ENCODE measurements at places on chromosomes 7 and 10. TPM values are rescaled to one million over a fixed set of nuclear protein-coding genes. Genes with fewer than 3 reads are reported as not detected.

The ANKRD30A gene
- total RNA-seq, result not detected

The COL13A1 gene
- total RNA-seq, result not detected

The KAZALD1 gene
- not detected for total RNA-seq

The FLNC gene
- total RNA-seq, result not detected

The ACBD7 gene
- total RNA-seq, result 1.8 TPM

The PLAU gene
- total RNA-seq, result 0.61 TPM

The ECHDC3 gene
- 1.6 TPM for total RNA-seq

The OR2A7 gene
- total RNA-seq, result 2.2 TPM

The HMX2 gene
- not detected for total RNA-seq

The MYOF gene
- total RNA-seq, result 0.91 TPM

The VAX1 gene
- not detected for total RNA-seq

The SLC13A1 gene
- total RNA-seq, result not detected

The TWIST1 gene
- not detected for total RNA-seq

GRCh38 chr10:25082276-25083204, 66.1 kb downstream of the THNSL1 start:
- H3K36me3 ChIP-seq, result no peaks in the 10 kb centered on the region
- DNase-seq, result no peak
- peaks cover 2% of the 10 kb centered on the region for H3K4me1 ChIP-seq
- H3K4me3 ChIP-seq, result no peak overlapping the region

DNA sequence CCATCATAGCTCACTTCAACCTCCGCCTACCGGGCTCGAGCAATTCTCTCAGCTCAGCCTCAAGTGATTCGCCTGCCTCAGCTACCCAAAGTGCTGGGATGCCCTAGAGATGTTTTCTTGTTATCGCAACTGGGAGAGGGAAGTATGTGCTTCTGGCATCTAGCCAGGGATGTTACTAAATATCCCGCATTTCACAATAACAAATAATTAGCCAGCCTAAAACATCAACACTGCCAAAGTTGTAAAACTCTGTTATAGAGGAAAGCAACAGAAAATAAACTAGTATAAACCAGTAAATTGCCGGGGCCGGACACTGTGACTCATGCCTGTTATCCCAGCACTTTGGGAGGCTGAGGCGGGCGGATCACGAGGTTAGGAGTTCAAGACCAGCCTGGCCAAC, 7.2 kb downstream of the INA start:
- no peaks in the 10 kb centered on the region for H3K4me1 ChIP-seq
- no peak overlapping the region for H3K27ac ChIP-seq
- H3K27me3 ChIP-seq, result peaks cover 66% of the 10 kb centered on the region
- H3K4me3 ChIP-seq, result no peak overlapping the region
- DNase-seq, result no peak
- H3K36me3 ChIP-seq, result no peaks in the 10 kb centered on the region

- no peak overlapping the region for H3K27ac ChIP-seq
- no peaks in the 10 kb centered on the region for H3K4me1 ChIP-seq
- DNase-seq, result no peak
- H3K36me3 ChIP-seq, result no peaks in the 10 kb centered on the region
- no peak overlapping the region for H3K4me3 ChIP-seq
These were observed 57.0 kb upstream of the GPR158 start for GRCh38 chr10:25117757-25118156.

GRCh38 chr10:42755028-42755451, 27.6 kb upstream of the BMS1 start:
- H3K36me3 ChIP-seq, result no peaks in the 10 kb centered on the region
- H3K4me3 ChIP-seq, result no peak overlapping the region
- peaks cover 52% of the 10 kb centered on the region for H3K27me3 ChIP-seq
- H3K27ac ChIP-seq, result no peak overlapping the region

DNA sequence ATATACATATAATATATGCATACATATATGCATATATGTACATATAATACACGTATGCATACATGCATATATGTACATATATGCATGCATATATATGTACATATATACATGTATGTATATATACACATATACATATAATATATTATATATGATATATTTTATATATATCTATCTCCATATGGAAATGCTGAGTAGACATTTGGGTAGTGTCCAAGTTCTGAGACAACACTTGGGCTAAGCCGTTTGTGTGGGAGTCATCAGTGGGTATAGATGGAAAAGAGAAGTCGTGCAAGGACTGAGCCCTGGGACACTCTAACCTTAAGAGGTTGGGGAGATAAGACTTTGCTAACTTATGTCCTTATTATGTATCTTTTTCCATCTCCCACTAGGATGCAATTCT, 165.2 kb upstream of the PODXL start:
- no peak overlapping the region for H3K27ac ChIP-seq
- peaks cover 10% of the 10 kb centered on the region for H3K27me3 ChIP-seq
- no peak overlapping the region for H3K4me3 ChIP-seq
- H3K36me3 ChIP-seq, result no peaks in the 10 kb centered on the region

GRCh38 chr7:79298145-79298760, 155.2 kb downstream of the MAGI2 start:
- H3K4me3 ChIP-seq, result no peak overlapping the region
- no peaks in the 10 kb centered on the region for H3K4me1 ChIP-seq
- no peak for DNase-seq

- DNase-seq, result no peak
- H3K4me1 ChIP-seq, result peaks cover 2% of the 10 kb centered on the region
- H3K27ac ChIP-seq, result peak overlapping the region; percentile 26
- peaks cover 50% of the 10 kb centered on the region for H3K36me3 ChIP-seq
These were observed 92.5 kb downstream of the EZH2 start for GRCh38 chr7:148791546-148791945.

- no peaks in the 10 kb centered on the region for H3K27me3 ChIP-seq
- no peaks in the 10 kb centered on the region for H3K36me3 ChIP-seq
- H3K27ac ChIP-seq, result no peak overlapping the region
- no peak overlapping the region for H3K4me3 ChIP-seq
- peaks cover 5% of the 10 kb centered on the region for H3K4me1 ChIP-seq
These were observed 47.6 kb downstream of the PDGFA start for GRCh38 chr7:471866-472639.

- peaks cover 6% of the 10 kb centered on the region for H3K27me3 ChIP-seq
- H3K36me3 ChIP-seq, result no peaks in the 10 kb centered on the region
- H3K27ac ChIP-seq, result no peak overlapping the region
- H3K4me3 ChIP-seq, result no peak overlapping the region
- no peak for DNase-seq
These were observed 201.2 kb upstream of the CELF2 start for GRCh38 chr10:10816447-10816846.

DNA sequence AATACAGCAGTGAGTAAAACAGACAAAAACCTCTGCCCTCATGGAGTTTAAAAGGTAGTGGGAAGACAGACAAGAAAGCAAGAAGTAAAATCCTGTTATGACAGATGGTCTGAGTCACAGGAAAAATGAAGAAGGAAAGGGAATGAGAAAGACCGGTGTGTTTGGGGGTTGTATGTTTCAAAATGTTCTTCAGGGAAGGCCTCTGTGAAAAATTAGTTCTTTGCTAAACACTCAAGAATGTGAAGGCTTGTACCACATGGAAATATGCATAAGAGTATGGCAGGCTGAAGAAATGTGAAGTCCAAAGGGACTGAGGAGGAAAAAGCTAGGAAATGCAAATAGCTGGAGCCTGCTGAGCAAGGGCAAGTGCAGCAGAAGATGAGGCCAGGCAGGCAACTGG, 315.9 kb upstream of the SEMA3A start:
- no peak overlapping the region for H3K4me3 ChIP-seq
- no peaks in the 10 kb centered on the region for H3K27me3 ChIP-seq
- H3K27ac ChIP-seq, result no peak overlapping the region
- H3K4me1 ChIP-seq, result no peaks in the 10 kb centered on the region

- DNase-seq, result peak; percentile 48
- peak overlapping the region; percentile 70 for H3K27ac ChIP-seq
- H3K4me3 ChIP-seq, result peak overlapping the region; percentile 40
These were observed 133.0 kb upstream of the ZNF32 start for GRCh38 chr10:43781480-43782361.

DNA sequence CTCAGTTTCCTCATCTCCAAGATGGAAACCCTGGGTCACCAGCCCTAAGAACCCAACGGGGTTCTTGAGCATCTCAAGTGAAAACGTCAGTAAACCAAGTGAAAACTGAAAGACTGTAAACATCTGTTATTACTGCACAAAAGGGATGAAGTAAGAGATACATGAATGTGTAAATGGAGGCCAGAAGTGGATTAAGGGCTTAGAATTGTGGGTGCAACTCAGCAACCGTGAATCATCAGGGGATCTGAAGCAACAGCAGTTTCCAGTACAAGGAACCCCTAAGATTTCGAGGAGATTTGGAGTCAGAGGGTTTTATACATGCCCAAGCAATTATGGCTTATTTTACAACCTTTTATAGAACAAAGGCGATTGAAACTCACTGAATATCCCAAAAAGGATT, 95.7 kb upstream of the SVIL start:
- H3K4me1 ChIP-seq, result peaks cover 9% of the 10 kb centered on the region

GRCh38 chr7:25180592-25180923, 47.7 kb downstream of the NPVF start:
- peaks cover 7% of the 10 kb centered on the region for H3K27me3 ChIP-seq
- H3K4me3 ChIP-seq, result peak overlapping the region; percentile 84
- no peak for DNase-seq
- H3K36me3 ChIP-seq, result peaks cover 6% of the 10 kb centered on the region

DNA sequence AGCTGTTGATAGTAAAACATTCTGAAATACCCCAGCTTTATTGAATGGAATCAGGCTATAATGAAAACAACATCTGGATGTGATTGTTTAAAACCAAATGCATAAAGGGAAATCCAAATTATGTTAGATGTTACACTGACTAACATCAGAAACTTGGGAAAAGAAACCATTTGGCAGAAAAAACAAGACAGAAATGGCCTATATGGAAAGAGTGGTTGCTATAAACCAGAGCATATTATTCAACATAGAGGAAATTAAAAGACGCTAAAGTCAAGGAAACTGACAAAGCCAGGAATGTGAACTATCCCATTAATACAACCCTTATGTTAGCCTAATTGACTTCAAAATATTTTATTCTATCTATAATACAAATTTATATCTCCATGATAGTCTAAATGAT, 53.0 kb upstream of the CABCOCO1 start:
- H3K27me3 ChIP-seq, result peaks cover 11% of the 10 kb centered on the region
- no peaks in the 10 kb centered on the region for H3K4me1 ChIP-seq
- no peak overlapping the region for H3K4me3 ChIP-seq
- H3K27ac ChIP-seq, result no peak overlapping the region
- DNase-seq, result no peak

- H3K4me1 ChIP-seq, result no peaks in the 10 kb centered on the region
- H3K27ac ChIP-seq, result no peak overlapping the region
- no peaks in the 10 kb centered on the region for H3K36me3 ChIP-seq
- H3K27me3 ChIP-seq, result no peaks in the 10 kb centered on the region
These were observed 74.9 kb upstream of the BTBD16 start for GRCh38 chr10:122196218-122196617.

GRCh38 chr7:92691578-92691977, 101.4 kb upstream of the FAM133B start:
- peak overlapping the region; percentile 6 for H3K4me3 ChIP-seq
- H3K27me3 ChIP-seq, result no peaks in the 10 kb centered on the region
- DNase-seq, result no peak

DNA sequence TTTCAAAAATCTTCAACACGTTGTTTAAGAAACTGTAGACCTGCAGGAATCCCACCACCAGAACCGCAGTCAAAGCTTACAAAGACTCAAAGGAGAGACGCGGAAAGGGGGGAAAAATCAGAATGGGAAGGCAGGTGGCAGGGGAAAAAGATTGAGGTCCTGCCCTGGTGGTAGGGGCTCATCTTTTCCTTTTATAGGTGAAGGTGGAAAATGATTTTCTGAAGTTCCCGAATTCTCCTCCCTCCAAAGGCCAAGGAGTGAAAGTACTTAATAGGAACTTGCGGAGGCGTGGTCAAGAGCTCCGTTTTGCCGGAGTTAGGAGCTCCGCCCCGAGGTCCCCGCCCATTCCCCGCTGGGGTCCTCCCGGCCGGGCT, 724 bp downstream of the BBIP1 start:
- peak overlapping the region; percentile 92 for H3K4me3 ChIP-seq
- peaks cover 4% of the 10 kb centered on the region for H3K36me3 ChIP-seq
- no peak for DNase-seq
- no peaks in the 10 kb centered on the region for H3K27me3 ChIP-seq
- peaks cover 24% of the 10 kb centered on the region for H3K4me1 ChIP-seq

DNA sequence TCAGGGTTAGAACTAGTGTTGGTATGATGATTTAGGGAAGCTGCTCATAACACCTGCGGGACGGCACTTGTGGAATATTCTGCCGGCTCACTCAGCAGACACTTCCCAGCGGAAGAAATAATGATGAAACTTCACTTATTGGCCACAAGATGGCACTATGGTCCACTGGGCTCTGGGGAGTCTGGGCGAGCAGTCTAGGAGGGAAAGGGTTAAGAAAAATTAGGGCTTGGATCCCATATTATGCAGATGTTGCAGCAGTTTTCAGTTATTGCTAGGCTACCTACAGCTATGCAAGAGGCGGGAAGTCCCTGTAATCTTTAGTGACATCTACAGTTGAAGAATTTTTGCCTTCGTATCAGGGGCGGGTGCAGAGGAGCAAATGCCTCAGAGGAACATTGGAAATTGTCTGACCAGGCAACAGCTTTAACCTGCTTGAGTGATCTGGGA, 238.7 kb upstream of the PRSS58 start:
- H3K4me1 ChIP-seq, result peaks cover 36% of the 10 kb centered on the region
- no peak overlapping the region for H3K27ac ChIP-seq
- no peaks in the 10 kb centered on the region for H3K27me3 ChIP-seq
- H3K4me3 ChIP-seq, result peak overlapping the region; percentile 47
- DNase-seq, result no peak

DNA sequence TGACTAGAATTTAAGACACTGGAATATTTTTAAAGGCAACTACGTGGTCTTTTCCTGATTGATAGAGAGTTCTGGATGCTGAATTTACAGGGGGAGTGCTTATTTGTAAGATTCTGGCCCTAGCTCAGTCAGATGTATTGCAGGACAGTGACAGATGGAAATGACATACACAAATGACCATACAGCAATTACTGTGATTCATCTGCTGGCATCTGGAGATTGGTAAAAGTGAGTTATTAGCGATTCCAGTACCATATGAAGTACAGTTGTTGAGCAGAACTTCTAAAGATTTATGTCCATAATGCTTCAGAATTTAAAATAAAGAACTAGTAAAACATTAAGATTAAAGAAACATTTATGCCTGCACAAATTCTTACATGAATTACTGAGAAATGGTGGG, 243.2 kb downstream of the CRPPA start:
- H3K4me1 ChIP-seq, result no peaks in the 10 kb centered on the region
- H3K36me3 ChIP-seq, result no peaks in the 10 kb centered on the region
- peaks cover 3% of the 10 kb centered on the region for H3K27me3 ChIP-seq
- no peak for DNase-seq
